ENCODE measurements at places on chromosomes 16 and 17. TPM values are rescaled to one million over a fixed set of nuclear protein-coding genes. Genes with fewer than 3 reads are reported as not detected.

GRCh38 chr16:8950580-8951077, 13.1 kb downstream of the USP7 start:
- peaks cover 6% of the 10 kb centered on the region for H3K36me3 ChIP-seq
- no peak for DNase-seq
- peaks cover 86% of the 10 kb centered on the region for H3K4me1 ChIP-seq
- H3K27me3 ChIP-seq, result no peaks in the 10 kb centered on the region
- H3K4me3 ChIP-seq, result no peak overlapping the region
- H3K27ac ChIP-seq, result no peak overlapping the region

DNA sequence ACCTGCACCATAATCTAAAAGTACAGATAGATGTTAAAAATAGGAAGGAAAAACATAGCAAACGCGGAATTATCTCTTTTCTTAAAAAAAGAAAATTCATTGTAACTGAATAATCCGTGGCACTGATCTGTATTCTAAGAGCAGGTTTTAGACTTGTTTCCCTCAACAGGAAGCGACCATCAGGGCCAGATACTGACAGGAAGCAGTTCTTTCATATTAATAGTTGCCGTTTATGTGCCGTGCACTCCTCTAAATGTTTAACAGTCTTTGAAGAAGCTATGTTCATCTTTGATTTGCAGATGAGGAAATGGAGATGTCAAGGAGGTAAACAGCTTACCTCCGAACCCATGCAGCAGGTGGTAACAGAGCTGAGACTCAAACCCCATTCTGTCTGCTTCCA, 23.6 kb downstream of the DYNLRB2 start:
- H3K4me1 ChIP-seq, result peaks cover 25% of the 10 kb centered on the region
- peak; percentile 22 for DNase-seq
- peak overlapping the region; percentile 66 for H3K27ac ChIP-seq
- no peak overlapping the region for H3K4me3 ChIP-seq
- no peaks in the 10 kb centered on the region for H3K27me3 ChIP-seq

- peaks cover 35% of the 10 kb centered on the region for H3K36me3 ChIP-seq
- no peaks in the 10 kb centered on the region for H3K27me3 ChIP-seq
- peak; percentile 99 for DNase-seq
- H3K27ac ChIP-seq, result peak within 1 kb of the TSS; percentile 94
- H3K4me1 ChIP-seq, result peaks cover 36% of the 10 kb centered on the region
Observed at GRCh38 chr17:80147035-80147822, at the start of gene EIF4A3. Gene EIF4A3, minus strand, starts transcription at chr17:80147128. Its CDS starts 167 bp downstream, at chr17:80146961.

NPIPB12 gene
- total RNA-seq, result 67.9 TPM

KRT27 gene
- total RNA-seq, result not detected
